Mesenchymal stem cell (in vitro differentiated cells and primary cell): ENCODE measurements at places on chromosomes 2 and 18.

GRCh38 chr2:127820080-127820668 lies 9.2 kb upstream of the WDR33 start:
- DNase-seq, result no peak

DNA sequence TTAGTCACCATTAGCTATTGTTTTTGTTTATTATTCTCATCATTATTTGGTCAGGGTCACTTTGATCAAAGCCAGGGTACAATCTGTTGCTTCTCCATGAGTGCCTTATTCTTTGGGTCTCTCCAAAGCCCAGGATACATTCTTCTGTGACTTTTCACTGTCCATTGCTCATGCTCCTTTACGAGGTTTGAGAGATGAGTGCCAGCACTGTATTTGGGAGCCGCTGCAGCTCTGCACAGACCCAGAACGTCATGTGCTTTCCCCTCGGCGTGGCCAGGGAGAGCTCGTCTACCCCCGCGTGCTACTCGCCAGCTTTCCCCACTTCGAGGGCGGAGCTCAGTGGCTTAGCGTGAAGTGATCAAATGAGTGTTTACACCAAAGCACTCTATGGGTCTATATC lies 123.7 kb downstream of the COL6A3 start:
- peak; percentile 69 for DNase-seq

GRCh38 chr18:66280470-66280869 lies 323.4 kb downstream of the CDH19 start:
- no peak for DNase-seq

GRCh38 chr2:222418739-222419138 lies 5.6 kb upstream of the SGPP2 start:
- DNase-seq, result no peak

GRCh38 chr2:158610059-158610458 lies 153.3 kb downstream of the PKP4 start:
- DNase-seq, result no peak

DNA sequence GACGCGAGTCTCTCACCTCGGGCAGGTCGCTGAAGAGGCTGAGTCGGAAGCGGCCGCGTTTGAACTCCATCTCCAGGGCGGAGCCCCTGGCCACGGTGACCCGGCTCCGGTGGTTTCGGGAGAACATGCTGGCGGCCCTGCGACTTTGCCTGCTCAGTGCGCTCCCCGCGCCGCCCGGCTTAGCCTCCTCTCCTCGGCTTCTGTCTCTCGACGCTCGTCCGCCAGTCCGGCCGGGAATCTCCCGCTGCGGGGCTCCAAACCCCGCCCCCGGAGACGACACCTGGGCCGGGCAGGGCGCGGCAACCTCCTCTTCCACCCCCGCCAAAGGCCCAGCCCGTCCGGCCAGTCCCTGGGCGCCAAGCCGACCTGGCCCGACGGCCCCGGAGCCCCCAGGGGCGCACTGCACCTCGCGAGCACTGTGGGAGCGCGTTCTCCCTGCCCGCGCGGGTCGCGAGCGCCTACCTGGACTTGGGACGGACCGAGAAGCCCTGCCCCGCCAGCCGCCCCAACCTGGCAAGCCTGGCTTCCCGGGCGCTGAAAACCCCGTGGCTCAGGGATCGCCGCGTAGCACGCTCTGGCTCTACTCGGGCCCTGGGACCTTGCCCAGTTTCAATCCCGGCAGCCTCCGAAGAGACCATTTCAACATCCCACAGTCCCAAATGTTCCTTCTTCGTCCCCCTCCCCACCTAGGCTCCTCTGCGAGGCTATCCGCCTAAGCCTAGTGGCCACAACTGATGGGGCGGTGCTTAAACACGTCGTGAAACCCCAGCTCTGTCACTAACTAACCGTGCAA lies at the start of gene RTKN:
TSS of gene RTKN (minus strand) at position 248 of the 793 bp plus-strand sequence. CDS start at position 127, 121 bp downstream.
- no peak for DNase-seq

- no peak for DNase-seq
Observed at GRCh38 chr2:27713201-27713600, 49.5 kb downstream of the SLC4A1AP start.

GRCh38 chr18:79616651-79617510 lies 62.7 kb upstream of the CTDP1 start:
- DNase-seq, result peak; percentile 9

- DNase-seq, result no peak
Observed at GRCh38 chr2:217757108-217757463, 245.7 kb downstream of the TNS1 start.

DNA sequence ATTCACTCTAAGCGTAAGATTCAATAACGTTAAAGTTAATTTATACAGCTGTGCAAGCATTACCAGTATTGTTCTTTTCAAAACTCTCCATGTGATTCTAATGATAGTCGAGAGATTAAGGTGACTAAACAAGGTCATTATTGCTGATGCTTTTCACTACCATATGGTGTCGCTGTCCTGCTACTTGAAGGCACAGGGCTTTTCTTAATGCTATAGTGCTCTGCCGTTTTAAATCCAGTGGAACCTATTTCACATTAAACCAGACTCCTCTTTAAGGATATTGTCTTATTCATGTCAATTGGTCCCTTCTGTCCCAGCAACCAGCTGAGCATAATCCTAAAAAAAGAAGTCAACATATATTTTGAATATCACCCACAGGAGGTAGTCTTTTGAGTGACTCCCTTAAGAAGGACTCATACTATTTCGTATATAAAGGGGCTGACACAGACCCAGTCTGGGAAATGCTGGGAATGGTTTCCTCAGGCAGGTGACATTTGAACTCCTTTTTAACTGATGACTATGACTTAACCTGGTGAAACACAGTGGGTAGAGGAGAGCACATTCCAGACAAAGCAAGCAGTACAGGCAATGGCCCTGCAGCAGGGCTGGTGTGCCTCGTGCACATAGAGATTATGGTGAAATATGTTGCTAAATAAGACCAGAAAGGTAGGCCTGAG lies 53.9 kb upstream of the CYTIP start:
- DNase-seq, result peak; percentile 32

DNA sequence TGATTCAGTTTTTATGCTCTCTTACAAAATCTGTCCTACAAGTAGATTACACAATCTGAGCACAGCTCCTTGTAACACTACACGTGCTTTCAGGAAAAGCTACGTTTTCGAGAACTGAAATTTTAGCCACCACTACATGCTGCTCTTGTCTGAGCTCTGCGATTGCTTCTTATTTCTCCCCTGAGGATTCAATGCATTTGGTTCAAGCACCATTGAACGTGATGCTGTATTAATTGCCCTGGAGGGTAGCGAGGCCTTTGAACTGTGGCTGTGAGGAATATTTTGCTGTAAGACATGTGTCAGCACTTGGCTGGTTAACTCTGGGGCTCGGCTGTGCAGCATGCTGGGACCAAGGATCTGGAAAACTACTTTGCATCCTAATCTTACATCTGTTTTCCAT lies 405.8 kb downstream of the EPHA4 start:
- DNase-seq, result peak; percentile 5

DNA sequence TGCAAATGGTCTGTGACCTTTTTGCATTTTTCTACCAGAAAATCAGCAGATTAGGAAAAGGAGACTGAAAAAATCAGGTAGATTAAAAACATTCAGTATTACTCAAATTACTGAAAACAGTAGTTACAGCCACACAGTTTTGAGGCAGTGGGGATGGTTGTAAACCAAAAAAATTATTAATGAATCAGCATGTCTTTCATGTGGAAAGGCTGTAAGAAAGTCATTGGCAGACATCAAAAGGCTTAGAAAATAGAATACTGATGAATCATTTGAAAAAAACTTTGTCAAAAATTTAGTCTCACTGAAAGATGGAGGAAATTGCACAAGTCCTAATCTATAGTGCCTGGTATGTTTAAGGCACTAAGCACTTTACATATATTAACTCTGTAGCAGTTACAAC lies 133.9 kb upstream of the GCFC2 start:
- DNase-seq, result no peak

GRCh38 chr2:237824085-237824484 lies 25.5 kb downstream of the RBM44 start:
- DNase-seq, result no peak

DNA sequence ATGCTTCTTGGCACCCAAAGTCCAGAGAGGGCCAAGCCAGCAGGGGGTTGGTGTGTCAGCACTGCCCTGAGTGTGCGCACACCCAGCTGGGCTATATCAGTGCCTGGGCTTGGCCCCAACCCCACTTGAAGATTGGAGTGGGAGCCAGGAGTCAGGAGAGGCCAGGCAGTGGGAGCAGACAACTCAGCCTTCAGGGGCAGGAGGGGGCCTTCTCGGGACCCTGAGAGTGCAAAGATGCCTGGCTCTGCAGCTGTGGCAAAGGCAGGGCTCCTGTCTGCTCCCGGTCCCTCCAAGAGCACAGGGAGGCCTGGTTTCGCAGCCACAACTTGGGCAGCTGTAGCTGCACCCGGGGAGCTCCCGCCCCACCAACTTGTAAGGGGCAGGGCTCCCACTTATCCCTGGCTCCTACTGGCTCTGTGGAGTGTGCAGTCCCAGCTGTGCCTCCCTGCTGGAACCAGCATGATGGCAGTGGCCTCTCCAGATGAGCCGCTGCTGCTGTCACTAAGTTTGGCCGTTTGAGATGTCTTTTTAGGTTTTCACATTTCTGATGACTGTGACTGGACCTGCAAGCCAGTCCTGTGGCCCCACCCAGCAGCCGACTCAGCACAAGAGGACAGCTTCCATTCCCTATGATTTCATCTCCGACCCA lies 148.8 kb upstream of the HS6ST1 start:
- no peak for DNase-seq

DNA sequence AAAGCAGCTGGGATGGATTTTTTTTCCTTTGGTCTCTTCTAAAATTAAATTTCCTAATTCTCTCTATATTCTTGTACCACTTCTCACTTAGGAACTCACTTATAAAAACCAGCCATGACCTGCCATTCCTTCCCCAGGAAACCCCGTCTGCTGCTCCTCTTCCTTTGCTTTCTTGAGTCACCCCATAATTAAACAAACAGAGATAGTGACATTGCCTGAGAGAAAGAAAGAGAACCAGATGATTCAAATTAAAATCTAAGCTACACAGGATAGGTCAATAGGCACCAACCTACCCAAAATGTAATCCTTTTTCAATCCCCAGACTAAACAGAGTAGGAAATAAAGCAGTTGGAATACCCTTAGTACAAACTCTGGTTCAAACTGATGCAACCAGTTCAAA lies 9.7 kb downstream of the STK39 start:
- DNase-seq, result peak; percentile 42

GRCh38 chr2:196105951-196106350 lies 37.3 kb upstream of the DNAH7 start:
- DNase-seq, result no peak

DNA sequence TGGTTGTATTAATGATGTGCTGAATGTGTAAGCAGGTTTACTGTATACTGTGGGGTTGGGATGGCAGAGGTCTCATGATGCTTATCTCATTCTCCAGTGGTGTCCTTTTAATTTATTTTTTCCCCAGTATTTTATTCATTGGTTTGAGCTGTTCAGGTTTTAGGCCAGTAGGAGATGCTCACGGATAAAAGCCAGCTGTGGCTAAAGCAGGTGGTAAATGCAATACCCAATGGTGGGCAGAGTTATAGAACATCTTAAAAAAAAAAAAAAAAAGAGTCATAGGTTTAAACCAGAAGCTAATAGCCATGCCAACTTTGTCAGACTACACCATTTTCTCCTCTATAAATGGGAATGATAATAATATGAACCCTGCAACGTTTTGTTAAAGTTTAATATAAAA lies 57.8 kb upstream of the NEUROD1 start:
- DNase-seq, result peak; percentile 20

DNA sequence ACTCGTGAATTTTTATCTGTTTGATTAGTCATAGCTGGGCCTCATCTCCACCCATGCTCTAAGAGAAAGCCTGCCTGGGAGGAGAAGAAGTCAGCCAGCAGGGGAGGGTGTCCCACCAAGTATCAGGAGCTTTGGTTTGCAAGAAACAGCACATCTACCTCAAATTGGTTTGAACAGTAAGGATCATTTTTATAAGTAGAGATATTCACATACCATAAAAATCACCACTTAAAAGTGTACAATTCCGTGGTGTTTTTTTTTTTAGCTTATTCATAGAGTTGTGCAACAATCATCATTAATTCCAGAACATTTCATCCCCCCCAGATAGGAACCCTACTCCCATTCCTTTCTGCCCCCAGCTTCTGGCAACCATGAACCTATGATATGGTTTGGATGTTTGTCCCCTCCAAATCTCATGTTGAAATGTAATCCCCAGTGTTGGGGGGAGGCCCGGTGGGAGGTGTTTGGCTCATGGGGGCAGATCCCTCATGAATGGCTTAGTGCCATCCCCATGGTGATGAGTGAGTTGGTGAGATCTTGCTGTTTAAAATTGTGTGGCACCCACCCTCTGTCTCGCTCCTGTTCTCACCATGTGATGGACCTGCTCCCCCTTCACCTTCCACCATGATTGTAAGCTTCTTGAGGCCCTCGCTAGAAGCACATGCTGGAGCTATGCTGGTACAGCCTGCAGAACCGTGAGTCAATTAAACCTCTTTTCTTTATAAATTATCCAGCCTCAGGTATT lies 36.2 kb upstream of the HS6ST1 start:
- no peak for DNase-seq

DNA sequence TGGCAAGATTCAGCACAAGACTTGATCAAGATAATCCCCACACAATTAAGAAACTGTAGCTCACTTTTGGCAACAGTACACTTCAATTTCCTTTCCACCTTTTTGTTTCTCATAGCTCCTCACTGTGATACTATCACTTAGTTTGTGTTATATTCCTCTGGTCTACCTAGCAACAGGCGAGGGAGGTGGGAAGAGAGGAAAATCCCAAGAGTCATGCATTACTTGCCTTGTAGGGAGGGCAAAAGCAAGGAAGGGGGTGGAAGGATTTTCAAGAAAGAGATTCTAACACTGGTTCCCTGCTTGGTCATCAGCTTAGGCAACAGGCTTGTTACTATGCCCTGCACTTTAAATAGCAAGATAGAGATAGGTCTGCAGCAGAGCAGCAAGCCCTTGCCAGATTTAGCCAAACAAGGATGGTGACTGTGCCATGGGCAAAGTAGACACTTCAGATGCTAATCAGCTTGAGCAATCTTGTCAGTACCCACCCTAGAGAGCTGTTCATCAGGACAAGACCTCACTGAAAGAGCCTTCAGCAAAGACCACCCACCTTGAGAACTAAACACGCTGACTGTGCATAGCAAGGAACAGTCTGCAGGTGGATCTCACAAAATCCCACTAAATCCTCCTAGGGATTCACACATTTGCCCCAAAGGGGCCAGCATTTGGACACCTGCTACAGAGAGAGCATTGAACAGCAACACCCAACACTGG lies 134.6 kb downstream of the MBD2 start:
- DNase-seq, result no peak

DNA sequence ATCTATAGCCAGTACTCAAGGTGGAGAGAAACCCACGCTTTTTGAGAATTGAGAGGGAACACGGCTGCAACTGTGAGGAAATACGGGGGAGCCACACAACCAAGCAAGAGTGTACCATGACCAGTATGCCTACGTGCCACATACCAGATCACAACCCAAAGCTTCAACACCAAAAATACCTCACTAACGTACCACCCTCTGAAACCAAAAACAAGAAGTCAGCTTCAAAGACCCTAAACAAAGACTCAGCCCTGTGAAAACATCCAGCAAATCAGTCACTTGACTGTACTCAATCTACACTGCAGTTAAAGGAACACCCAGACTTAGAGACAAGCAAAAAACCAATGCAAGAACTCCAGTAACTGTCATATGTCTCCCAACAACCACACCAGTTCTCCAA lies 17.0 kb downstream of the RNU4ATAC start:
- no peak for DNase-seq
